ENCODE measurements at places on chromosomes 13 and 19.

- DNase-seq = no peak
These were observed 96.3 kb upstream of the C1QTNF9B start for GRCh38 chr13:23993680-23993985.

DNA sequence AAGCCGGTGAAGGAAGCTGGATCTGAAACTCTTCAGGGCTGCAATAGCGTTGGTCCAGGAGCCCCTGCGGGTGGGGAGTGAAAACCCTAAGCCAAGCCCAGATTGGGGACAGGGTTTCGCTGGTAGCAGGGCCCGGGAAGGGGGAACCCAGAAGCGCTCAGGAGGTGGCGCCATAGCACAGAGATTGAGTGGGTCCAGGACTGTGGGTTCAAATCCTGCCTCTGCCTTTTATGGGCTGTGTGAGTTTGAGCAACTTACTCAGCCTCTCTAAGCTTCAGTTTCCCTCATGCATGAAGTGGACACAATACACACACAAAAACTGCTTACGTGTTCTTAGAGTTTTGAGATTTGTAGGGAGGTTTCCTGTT lies 8.3 kb upstream of the SYCN start:
- peak; percentile 41 for DNase-seq

GRCh38 chr19:40231544-40232424 lies 5.3 kb upstream of the CCNP start:
- DNase-seq = no peak

GRCh38 chr19:7368456-7368855 lies 19.7 kb downstream of the ARHGEF18 start:
- no peak for DNase-seq

DNA sequence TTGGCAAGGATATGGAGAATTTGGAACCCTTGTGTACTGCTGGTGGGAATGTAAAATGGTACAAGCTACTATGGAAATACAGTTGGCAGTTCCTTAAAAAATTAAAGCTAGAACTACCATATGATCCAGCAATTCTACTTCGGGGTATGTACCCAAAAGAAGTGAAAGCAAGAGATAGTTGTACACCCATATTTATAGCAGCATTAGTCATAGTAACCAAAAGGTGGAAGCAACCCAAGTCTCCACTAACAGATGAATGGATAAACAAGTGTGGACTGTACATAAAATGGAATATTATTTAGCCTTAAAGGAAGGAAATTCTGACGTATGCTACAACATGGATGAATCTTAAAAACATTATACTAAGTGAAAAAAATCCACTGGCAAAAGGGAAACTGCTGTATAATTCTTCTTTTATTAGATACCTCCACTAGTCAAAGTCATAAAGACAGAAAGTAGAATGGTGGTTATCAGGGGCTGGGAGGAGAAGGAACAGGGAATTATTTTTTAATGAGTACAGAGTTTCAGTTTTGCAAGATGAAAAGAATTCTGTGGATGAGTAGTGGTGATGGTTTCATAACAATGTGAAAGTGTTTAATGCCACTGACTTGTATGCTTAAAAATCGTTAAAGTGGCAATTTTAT lies 141.6 kb downstream of the RXFP2 start:
- no peak for DNase-seq

GRCh38 chr13:103878891-103879605 lies 812.8 kb upstream of the SLC10A2 start:
- DNase-seq = no peak

DNA sequence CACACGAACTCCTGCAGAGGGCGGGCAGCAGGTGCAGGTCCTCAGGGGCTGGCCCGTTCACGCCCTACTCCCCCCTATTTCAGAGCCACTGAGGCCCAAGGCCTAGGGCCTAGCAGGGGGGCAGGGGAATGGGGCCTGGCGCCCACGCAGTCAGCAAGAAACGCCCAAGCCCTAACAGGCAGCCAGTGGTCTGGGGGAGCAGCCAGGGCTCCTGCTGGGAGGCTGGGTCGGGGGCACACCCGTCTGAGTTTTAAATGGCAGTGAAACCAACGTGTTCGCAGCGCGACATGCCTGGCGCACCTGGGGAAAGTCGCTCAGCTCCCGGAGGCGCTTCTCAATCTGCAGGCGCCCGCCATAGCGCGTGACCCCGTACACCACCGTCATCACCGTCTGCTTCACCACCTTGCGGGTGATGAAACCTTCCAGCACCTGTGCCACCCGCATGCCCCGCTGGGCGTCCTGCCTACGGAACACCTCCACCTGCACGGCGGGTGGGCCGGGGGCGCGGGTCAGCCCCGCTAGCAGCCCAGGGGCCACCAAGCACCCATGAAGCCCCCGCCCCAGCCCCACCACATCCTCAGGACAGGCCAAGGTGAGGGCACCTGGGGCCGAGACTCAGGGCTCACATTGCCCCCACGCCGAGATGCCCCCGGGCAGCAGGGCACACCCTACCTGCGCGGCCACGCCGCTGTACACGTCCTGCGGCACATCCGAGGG lies 13.9 kb downstream of the POLRMT start:
- no peak for DNase-seq

GRCh38 chr19:41575998-41576397 lies at the start of gene CEACAM21:
Gene CEACAM21 (plus strand): TSS chr19:41576166. CDS start chr19:41576275, 109 bp downstream.
- no peak for DNase-seq

DNA sequence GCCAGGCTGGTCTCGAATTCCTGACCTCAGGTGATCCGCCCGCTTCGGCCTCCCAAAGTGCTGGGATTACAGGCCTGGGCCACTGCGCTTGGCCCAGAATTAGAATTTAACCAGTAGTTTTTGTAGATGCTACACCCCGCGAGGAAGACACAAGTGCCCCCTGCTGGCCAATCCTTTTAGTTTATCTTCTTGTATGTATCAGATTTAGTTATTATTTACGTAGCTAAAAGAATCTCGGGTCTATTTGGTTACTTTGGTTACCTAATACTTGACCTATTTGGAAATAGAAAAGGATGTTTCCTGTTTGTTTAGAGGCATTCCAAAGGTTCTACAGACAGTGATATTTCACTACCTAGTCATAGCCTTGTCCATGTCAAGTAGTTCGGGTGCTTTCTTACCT lies 22.0 kb downstream of the MUC16 start:
- DNase-seq = no peak

DNA sequence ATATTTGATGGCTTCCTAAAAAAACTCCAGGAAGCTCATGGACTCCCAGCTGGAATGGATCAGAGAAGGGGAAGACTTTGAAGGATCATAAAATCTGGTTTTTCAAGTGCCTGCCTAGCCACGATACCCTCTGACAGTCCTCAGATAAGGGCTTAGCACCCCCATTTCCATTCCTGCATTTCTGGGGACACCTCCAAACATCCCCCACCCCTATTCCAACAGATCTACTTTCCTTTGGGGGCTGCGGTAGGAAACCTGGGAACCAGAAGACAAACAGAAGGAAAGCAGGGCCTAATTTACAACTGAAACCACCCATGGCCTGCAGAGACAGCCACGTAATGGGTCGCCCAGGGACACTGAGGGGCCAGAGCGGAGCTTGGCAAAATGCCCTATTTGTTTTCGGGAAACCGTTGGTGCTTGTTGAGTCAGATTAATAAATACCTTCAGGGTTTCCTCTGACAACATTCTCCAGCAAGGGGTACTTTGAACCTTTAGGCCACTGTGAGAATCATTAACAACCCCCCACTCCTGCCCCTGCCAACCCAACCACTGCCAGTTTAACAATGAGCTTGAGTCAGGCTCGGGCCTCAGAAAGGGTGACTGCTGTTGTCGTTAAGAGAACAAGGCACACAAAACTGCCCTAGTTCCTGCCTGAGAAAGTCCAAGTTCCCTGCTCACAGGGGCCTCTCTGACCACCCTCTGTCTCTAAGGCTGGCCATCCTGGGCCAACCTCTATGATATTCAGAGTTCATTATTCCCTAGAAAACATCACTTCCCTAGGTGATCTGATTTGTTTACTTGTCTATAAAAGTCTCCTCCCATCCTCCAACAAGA lies 23.5 kb downstream of the RHPN2 start:
- DNase-seq = no peak

- no peak for DNase-seq
These were observed 650.8 kb upstream of the MIR17HG start for GRCh38 chr13:90696656-90697055.

GRCh38 chr19:4208385-4209094 lies 20.8 kb upstream of the EBI3 start:
- no peak for DNase-seq

- no peak for DNase-seq
These were observed 18.6 kb downstream of the POP4 start for GRCh38 chr19:29624489-29625185.

- no peak for DNase-seq
These were observed 49.6 kb downstream of the MYO9B start for GRCh38 chr19:17125062-17125727.

- DNase-seq = no peak
These were observed 118.0 kb upstream of the SLITRK5 start for GRCh38 chr13:87553142-87553541.

- no peak for DNase-seq
These were observed 248.0 kb downstream of the KCTD12 start for GRCh38 chr13:76638181-76638580.

GRCh38 chr19:11693505-11694499 lies 44.9 kb downstream of the ZNF823 start:
- no peak for DNase-seq

DNA sequence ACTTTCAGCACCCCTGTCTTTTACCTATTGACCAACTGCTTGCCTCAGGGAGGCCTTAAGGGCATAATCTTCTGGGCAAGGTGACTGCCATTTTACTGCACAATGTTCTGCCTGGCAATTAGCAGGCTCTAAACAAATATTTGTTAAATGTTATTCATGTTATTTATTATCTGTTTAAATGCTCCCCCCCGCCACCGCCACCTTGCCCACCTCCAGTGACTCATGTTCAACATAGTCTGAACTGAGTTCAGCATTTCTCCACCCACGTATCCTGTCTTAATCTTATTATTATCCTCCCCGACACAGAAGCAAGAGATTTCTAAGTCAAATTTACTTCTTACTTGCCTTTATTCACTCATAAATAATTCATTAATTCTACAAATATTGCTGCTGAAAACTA lies 144.8 kb downstream of the LIG4 start:
- DNase-seq = no peak

- no peak for DNase-seq
These were observed 11.7 kb downstream of the MKNK2 start for GRCh38 chr19:2039089-2039958.

GRCh38 chr13:74270018-74270417 lies 135.8 kb upstream of the KLF12 start:
- no peak for DNase-seq

DNA sequence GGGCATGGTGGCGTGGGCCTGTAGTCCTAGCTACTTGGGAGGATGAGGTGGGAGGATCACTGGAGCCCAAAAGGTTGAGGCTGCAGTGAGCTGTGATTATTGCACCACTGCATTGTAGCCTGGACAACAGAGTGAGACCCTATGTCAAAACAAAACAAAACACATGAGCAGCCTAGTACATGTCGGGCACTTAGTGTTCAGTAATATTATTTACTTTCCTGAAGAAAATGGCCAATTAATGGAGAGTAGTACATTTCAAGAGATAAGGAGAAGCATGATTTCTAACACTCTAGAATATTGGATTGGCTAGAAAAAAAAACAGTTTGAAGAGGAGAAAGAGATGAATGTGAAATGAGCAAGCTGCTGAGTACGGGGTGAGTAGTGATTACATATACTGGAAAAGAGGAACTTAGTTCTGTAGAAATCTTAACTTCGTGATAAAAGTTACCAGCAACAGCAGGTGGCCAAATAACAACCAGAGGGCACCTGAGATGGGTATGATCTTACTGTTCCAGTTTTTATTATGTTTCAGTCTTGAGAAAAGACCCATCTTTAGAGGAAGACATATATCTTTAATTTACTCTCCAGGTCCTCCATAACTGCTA lies 36.2 kb downstream of the SPATA13 start:
- DNase-seq = no peak

- DNase-seq = no peak
These were observed 207.5 kb downstream of the SLITRK5 start for GRCh38 chr13:87878706-87879105.

DNA sequence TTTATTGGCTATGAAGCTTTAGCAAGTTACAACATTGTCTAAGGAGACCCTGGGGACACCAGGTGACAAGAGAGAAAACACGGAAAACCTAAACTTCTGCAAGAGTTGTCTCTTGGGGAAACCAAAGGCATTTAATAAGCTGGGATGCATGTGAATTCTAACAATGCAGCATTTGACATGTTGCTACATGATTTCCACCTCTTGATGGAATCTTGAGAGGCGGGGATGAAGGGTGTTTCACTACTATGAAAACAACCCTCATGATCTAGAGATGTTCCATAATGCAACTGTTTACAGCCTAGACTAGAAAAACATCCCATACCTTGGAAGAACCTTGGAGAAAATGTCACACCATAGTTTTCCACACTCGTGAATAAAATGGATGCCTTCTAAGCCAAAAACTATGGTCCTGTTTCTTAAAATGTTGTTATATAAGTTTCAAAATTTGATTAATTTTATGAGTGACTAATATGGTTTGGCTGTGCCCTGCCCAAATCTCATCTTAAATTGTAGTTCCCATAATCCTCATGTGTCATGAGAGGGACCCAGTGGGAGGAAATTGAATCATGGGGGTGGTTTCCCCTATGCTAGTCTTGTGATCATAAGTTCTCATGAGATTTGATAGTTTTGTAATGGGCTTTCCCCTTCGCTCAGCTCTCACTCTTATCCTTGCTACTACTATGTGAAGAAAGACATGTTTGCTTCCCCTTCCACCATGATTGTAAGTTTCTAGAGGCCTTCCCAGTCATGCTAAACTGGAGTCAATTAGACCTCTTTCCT lies 164.6 kb downstream of the TNFSF13B start:
- DNase-seq = no peak

DNA sequence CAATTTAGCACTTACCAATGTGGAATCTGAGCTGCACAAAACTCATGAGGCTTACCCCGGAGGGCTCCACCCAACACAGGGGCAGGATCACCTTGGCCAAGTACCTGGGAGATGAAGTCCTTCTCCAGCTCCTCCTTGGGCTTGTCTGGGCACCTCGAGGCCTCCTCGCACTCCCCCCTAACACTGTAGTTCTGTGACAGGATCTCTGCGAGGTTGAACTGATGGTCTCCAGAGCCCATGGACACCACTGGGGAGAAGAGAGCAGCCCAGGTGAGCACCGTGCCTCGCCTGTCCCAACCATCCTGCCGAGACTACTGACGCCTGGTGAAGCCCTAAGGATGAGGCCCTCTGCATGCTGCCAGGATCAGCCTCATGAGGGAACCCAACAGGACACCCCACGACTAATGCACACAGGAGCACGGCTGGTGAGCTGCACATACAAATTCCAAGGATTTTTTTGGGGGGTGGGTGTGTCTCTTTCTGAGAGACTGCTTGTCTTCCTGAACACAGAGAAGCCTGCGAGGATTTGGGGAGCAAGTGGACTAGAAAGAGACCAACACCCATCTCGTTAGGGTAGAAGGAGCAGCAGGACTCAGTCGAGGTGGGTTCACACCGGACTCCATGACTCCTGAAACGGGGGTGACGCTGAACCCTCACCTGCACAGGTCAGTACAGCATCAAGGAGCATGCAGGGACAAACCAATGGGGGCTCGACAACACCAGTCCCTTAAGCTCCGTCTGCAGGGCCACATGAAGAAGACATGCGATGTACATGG lies 10.1 kb downstream of the MIER2 start:
- no peak for DNase-seq
